NCI-H2081 (cell line): ENCODE measurements at places on chromosomes 16 and 17.

- DNase-seq = no peak
Observed at GRCh38 chr17:20122254-20122879, 113.2 kb downstream of the SPECC1 start.

- DNase-seq = no peak
Observed at GRCh38 chr16:12024429-12024828, 47.9 kb downstream of the SNX29 start.

DNA sequence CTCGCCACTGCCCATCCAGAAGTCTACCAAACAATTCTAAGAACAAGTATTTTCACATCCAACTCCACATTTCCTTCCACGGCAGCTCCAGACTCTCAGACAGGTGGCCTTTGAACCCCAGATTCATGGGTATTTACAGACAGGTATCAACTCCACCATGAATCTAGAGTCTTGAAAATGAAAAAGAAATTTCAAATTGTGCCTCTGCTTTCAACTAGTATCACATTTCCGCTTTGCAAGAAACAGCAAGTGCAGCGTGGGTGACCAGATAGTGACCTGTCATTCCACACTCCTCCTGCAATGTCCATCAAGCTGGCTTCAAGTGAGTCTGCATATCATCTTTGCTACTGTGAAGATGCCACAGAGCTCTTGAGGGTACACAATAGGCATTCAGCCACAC lies 232.4 kb upstream of the RPL38 start:
- DNase-seq = no peak

DNA sequence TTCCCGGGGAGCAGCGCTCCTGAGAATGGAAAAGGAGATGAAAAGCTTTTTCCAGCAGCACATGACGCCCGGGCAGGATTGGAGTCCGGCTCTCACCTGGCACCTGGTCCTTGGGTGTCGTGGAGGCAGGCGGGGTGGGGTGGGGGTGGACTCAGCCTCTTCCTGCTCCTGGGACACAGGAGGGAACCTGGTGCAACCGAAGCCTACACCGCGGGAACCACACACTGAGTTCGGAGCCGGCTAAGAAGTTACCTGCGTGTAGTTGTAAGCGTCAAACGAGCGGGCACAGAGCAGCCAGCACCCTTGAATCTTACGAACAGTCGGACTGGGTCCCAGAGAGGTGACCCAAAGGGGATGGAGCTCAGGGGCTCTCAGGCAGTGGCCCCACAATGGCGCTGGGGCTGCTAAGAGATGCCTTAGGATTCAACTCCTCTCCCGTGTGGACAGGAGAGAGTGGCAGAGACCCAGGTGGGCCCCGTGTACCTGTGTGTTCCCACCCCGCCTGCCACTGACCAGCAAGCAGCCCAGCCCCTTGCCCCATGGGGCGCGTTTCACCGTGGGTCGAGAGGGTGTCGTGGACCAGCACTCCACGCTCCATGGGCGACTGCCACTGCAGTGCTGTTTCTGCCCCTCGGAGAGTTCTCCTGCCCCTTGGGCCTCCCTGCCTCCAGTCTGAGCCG lies 105.8 kb upstream of the METRNL start:
- DNase-seq = no peak

GRCh38 chr17:58385359-58385899 lies 31.9 kb downstream of the RNF43 start:
- no peak for DNase-seq

GRCh38 chr16:76943921-76944320 lies 247.1 kb upstream of the MON1B start:
- DNase-seq = peak; percentile 83

DNA sequence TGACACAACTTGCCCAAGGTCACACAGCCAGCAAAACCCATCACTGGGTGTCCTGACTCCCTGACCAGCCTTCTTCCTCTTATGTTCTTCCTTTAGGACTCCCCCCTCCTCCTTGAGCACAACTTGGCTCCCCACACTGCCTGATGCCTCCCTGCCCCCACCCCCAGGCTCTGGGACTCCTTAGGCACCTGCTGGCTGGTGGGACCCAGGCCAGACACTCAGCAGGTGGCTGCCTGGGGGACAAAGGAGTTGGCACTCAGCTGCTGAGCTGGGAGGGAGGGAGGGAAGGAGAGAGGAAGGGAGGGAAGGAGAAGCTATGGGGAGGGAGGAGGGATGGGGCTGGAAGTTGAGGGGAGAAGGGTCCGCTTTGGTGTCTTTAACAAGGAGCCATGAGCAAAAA lies 8.0 kb downstream of the SEZ6 start:
- peak; percentile 61 for DNase-seq

DNA sequence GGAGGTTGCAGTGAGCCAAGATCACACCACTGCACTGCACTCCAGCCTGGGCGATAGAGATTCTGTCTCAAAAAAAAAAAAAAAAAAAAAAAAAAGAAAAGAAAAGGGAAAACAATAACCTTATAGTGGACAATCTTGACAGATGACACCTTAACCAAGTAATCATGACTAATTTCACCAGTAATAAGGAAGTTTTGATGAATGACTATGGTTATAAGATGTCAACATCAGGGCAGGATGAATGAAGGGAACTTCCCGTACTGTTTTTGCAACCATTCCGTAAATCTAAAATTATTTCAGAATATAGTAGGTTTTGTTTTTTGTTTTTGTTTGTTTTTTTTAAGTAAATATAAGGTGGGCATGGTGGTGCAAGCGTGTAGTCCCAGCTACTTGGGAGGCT lies 23.0 kb downstream of the GSPT1 start:
- DNase-seq = no peak

GRCh38 chr17:5629128-5629527 lies 44.8 kb upstream of the NLRP1 start:
- no peak for DNase-seq

DNA sequence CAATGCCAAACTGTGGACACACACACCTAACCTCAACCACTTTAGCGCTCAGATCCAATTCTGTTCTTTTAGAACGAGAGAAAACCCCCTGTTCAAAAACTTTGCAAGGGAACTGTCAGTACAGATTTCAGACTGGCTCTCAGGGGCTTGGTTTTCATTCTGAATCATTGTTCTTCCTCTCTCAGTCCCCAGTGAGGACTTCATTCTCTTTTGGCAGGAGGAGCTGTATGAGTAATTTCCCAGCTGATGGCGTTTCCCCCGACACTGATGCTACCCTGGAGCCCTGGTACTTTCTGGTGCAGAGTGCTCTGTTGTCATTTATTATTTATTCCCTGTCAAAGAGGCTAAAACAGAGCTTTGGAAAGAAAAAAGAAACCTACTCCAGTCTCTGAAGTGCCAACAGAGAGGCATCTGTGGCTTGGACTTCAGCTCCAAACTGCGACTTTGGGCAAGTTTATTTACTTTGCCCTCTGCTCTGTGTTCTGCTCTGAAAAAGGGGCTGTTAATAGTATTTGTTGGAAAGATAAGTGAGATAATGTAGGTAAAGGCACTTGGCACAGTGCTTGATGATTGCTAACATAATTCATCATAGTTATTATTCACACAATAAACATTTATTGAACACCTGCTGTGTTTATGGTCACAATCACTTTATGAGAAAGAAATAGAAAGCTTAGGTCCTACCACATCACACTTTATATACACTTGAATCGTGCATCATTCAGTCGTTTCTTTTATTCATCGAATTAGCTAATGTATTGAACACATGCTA lies 28.3 kb downstream of the ETV4 start:
- no peak for DNase-seq

GRCh38 chr16:89860747-89861304 lies 12.6 kb upstream of the TCF25 start:
- DNase-seq = peak; percentile 44

DNA sequence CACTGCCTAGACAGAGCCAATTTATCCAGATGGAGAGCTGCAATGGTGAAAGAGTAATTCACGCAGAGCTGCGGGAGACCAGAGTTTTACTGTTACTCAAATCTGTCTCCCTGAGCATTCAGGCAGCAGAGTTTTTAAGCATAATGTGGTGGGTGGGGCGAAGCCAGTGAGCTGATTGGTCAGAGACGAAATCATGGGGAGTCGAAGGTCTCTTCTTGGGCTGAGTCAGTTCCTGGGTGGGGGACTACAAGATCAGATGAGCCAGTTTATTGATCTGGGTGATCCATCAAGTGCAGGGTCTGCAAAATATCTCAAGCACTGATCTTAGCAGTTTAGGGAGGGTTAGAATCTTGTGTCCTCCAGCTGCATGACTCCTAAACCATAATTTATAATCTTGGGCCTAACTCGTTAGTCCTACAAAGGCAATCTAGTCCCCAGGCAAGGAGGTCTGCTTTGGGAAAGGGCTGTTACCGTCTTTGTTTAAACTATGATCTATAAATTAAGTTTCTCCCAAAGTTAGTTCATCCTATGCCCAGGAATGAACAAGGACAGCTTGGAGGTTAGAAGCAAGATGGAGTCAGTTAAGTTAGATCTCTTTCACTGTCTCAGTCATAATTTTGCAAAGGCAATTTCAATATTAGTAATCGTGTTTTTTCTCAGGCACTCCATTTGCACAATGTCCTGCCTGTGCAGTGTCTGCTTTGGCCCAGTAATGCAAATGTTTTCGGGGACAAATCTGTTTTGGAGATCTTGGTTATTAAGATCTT lies 27.0 kb downstream of the PIGL start:
- no peak for DNase-seq

GRCh38 chr17:12627781-12628451 lies 37.8 kb upstream of the MYOCD start:
- no peak for DNase-seq

DNA sequence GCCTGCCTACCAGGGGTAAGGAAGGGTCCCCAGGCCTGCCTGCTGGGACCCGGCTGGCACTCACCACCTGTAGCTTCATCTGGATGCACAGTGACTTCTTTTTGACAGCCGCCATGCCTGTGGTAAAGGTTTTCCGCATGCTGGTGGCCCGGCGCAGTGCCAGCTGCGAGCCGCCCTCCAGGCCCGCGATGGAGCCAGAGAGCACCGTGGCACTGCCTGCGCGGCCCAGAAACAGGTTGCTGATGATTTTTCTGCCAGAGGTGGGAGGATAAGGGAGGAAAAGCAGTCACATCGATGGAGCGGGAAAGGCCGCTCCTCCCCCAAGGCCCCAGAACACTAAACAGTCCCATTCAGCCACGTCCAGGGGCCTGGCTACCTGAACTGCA lies 67.4 kb downstream of the PIPOX start:
- DNase-seq = no peak

- no peak for DNase-seq
Observed at GRCh38 chr17:2087597-2088211, 32.8 kb downstream of the HIC1 start.

GRCh38 chr17:77707546-77707945 lies 251.0 kb upstream of the TNRC6C start:
- no peak for DNase-seq

- DNase-seq = no peak
Observed at GRCh38 chr16:797120-797420, 3.5 kb downstream of the GNG13 start.

DNA sequence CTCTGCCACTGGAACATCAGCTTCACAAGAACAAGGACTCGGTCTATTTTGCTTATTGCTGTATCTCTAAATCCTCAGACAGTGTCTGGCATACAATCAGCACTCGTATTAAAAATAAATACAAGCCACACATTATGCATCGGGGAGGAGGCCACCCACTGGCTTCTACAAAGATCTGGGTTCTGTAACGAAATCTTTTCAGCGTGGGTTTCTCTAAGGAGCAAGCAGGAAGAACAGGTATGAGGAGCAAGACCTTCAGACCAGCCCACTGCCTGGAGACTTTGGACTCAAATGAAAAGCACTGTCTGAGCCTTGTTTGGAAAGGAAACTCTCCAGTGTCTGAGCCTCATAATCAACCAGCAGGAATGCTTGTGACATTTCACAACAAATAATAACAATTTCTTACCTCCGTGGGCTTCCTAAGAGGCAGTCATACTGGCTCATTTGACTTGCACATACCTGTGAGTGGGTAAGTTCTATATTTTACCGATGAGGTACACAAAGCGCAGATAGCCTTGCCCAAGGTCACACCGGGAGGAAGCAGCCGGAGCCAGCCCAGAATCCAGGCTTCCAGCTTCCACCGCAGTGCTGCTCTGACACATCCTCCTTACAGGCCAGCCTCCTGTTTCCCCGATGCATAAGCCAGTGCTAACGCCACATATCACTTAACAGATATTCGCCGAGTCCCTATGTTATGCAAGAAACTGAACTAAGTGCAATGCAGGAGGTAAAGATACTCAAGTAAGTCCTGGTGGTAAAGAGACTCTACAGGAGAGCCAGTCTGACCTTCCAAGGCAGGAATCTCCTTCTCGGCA lies 118.6 kb upstream of the TNRC6C start:
- DNase-seq = no peak

GRCh38 chr17:83132251-83133081 lies 53.1 kb downstream of the METRNL start:
- no peak for DNase-seq

GRCh38 chr17:75691371-75691791 lies 24.2 kb downstream of the SAP30BP start:
- DNase-seq = no peak

DNA sequence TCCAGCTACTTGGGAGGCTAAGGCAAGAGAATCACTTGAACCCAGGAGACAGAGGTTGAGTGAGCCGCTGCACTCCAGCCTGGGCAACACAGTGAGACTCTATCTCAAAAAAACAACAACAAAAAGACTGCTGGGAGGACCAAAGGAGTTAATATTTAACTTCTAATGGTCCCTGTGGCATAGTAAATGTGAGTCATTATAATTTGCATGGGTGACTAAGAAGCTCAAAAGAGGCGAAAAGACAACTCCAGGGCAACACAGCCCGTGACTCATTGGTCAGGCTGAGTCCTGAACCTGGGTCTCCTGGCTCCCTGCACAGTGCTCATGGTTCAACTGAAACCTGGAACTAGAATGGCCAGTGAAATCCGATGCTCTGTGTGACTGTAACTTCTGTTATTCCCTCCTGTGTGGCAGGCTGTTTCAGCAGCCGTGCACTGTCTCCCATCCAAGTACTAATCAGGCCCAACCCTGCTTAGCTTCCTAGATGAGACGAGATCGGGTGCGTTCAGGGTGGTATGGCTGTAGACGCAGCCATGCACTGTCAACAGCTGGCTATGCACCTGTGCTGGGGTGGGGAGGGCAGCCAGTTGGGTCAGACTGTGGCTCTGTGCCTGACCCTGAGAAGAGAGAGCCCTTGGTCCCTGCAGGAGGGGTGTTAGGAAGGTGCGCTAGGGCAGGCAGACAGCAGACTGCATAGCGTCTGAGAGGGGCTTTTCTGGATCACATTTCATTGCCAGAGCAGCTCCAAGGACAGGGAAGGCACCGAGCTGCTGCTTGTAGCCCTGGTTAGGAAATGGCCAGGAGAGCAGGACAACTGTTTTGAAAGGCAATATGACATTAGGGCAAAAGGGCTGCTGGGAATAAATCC lies 14.5 kb upstream of the GPRC5C start:
- DNase-seq = no peak

GRCh38 chr17:80922580-80923160 lies 69.0 kb upstream of the CHMP6 start:
- DNase-seq = no peak

DNA sequence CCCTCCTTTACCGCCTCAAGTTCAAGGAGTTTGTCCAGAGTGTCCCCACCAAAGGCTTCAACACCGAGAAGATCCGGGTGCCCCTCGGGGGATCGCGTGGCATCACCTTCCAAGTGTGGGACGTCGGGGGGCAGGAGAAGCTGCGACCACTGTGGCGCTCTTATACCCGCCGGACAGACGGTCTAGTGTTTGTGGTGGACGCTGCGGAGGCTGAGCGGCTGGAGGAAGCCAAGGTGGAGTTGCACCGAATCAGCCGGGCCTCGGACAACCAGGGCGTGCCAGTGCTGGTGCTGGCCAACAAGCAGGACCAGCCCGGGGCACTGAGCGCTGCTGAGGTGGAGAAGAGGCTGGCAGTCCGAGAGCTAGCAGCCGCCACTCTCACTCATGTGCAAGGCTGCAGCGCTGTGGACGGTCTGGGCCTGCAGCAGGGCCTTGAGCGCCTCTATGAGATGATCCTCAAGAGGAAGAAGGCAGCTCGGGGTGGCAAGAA lies 1.1 kb downstream of the ARL4D start:
- DNase-seq = no peak
